Vagina (tissue), 2 donors: ENCODE measurements at places on chromosomes 4 and X. TPM values are rescaled to one million over a fixed set of nuclear protein-coding genes. Genes with fewer than 3 reads are reported as not detected.

GRCh38 chr4:94516999-94517398 lies 65.3 kb downstream of the PDLIM5 start:
- no peak for DNase-seq

- no peak for DNase-seq
Observed at GRCh38 chrX:110853610-110854009, 58.0 kb upstream of the CHRDL1 start.

SUPT20HL1 gene
- not detected for total RNA-seq

GAB3 gene
- 7.6 TPM for total RNA-seq

DNA sequence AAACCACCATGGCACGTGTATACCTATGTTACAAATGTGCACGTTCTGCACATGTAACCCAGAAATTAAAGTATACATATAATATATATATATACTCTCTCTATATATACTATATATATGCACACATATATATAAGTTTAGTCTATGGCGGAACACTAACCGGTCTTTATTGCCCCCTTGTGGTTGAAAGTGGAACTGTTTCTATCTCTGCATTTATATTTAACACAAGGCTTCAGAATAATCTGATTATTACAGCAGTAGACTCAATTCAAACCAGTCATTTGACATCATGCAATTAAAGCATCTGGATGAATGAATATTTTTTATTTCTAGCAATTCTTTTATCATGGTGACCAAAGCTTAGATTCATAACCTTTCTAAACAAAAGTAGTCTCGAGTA lies 14.6 kb downstream of the RAB9B start:
- no peak for DNase-seq

GRCh38 chr4:132101526-132101925 lies 1047.6 kb upstream of the PCDH10 start:
- DNase-seq: no peak

CDS1 gene
- 8.8 TPM for total RNA-seq

CABS1 gene
- total RNA-seq: not detected

DNA sequence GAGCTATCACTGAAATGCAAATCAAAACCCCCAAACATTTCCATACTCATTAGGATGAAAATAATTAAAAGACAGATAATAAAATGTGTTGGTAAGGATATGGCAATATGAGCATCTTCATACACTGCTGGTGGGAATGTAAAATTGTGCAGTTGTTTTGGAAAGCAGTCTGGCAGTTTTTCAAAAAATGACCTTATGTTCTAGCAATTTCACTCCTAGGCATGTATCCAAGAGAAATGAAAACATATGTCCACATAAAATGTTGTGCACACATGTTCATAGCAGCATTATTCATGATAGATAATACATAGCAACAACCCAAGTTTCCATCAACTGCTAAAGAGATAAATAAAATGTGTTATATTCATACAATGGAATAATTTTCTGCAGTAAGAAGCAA lies 14.8 kb upstream of the GPRASP2 start:
- no peak for DNase-seq

DNA sequence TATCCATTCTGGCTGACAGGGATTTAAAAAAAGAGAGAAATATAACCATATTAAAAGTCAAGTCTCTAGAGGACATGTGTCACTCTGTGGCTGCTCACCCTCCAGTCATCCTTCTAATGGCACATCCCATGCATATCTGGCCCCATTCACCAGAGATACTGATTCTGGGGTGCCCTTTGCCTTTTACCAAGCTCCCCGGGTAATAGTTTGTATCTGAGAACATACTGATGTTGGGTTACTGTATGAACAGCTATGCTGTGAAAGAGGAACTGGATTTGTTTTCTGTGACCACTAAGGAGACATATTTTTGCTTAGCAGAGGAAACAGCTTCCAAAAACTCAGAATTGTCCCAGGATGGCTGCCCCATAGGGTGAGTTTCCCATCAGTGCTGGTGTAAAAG lies 56.0 kb downstream of the SAT1 start:
- DNase-seq: no peak

DNA sequence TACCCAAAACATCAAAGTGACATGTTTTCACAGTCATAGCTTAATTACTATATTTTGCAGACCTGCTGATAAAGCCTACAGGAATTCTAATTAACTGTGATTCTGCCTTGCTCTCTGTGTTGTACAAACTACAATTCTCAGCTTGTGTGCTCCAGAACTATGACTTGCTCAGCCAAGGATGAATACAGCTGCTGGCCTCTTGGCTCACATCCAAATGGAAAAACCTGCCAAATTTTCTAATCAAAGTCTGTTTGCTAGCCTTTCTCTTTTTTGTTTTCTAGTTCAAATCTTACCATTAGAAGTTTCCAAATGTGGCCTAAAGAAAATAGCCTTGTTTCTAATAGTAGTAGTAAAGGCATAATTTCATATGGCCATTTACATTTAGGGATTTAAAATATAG lies 1176.8 kb downstream of the FAM133A start:
- no peak for DNase-seq

DNA sequence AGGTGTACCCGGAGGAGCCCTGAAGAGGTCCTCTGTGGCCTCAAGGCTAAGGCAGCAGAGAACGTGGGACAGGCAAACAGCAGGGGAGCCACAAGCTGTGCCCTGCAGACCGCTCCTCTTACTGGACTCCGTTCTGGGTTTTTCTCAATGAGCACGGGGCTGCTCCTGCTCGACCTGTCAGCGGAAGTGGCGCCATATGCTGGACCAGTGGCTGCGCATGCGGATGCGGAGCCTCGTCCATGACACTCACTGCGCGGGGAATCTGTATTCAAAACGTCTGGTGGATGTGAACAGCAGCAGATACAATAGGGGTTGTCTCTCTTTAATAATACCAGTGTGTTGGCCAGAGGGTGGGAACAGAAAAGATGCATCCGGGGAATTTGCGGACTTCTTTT lies 29.5 kb downstream of the REELD1 start:
- no peak for DNase-seq

DNA sequence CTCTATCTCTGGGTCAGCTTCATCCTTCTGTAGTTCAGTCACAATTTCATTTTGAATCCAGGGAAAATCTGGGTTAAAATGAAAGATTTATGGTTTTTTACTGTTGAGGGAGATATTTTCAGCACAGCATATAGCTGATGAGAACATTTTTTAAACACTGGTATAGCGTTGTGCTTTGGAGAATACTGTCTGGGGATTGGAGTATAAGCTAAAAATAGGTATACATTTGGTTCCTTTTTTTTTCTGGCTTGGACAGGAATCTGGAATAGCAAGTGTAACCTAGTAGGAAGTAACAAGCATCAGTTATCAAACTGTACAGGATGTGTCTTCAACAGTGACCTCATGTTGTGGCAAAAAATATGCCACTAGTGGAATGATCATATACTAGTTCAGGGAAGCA lies 149.1 kb downstream of the GRXCR1 start:
- DNase-seq: no peak

TIMM8A gene
- 5.6 TPM for total RNA-seq
